ENCODE measurements at places on chromosomes 13 and 19.

DNA sequence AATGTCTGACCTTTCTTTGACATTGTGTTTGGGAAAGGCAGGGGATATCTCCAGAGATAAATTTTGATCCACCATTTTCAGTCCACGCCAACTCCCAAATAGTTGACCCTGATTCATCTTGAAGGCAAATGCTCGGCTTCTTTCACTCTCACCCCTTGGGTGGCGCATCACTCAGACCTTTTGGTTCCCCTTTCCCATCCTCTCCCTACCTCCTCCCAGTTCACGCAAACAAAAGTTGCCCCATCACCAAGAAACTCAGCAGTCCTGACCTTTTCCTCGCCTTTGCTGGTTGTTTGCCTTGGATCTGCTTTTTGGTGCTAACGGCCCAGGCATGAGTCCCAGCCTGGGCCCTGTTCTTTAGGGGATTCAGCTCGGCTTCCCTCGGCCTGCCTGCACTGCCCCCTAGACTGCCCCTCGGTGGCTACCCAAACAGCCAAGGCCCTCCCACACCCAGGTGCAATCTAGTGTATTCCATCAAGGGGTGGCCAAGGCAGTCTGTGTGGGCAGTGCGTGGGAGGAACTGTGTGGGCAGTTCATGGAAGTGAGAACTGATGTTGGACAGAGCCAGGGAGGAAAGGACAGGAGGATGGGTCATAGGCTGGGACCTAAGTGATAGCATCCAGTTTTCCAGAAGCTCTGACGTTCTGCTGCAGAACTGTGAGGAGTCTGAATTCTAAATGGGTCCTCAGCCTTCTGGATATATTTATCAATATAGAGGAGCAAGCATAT is 255.7 kb downstream of the DLEU7 start:
- no peak for DNase-seq

DNA sequence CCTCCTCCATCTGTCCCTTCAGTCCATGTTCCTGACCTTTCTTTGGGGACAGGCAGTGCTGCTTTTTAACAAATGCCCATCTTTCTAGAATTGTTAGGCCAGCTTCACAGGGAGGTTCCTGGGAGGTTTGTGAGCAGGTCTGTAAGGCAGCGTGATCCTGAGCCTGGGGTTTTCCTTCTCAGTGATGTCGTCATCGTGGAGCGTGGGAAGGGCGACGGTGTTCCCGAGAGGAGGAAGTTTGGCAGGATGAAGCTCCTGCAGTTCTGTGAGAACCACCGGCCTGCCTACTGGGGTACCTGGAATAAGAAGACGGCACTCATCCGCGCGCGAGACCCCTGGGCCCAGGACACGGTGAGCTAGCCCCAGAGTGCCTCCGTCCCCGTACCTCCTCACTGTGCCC is 26.8 kb downstream of the CHAF1A start:
- no peak for DNase-seq

DNA sequence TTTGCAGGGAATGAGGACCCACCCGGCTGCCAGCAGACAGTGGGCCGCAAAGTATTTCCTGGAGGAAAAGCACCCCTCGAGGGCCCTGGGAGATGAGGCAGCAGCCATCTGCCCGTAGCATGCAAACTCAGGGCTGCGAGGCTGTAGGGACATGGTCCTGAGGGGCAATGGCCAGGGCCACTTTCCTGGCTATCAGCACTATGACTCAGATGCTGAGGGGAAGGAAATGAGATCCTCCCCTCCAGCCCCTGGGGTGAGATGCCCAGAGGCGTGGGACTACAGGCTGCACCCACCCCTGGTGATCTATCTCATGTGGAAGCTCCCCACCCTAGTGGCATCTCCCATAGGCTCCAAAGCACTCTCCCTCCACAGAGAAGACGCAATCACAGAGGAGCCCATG is 80.1 kb downstream of the SLC7A1 start:
- no peak for DNase-seq

DNA sequence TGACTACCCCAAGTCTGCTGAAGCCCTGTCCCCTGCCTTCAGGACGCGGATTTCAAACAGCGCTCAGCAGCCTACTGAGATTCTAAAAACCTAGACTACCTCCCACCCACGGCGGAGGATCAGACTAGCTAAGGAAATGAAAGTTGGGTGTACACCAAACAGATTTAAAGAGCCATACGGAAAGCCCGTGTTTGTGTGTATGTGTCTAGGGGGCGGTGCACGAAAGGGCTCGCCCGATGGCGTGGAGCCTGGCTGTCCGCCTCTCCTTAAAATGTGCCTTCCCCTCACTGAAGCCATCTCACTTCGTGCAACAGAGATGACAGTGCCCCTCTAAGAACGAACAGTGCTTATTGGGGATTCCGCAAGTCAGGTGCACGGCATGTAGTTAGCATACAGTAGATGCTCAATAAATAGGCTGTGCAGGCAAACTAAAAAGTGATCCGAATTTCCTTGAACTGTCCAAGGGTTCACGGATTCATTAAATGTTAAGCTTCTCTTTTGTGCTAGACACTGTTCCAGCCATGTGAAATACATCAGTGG is 639 bp downstream of the LENG1 start:
- DNase-seq, result peak; percentile 24

- DNase-seq, result peak; percentile 27
Observed at GRCh38 chr13:31909864-31910551, 121.6 kb upstream of the FRY start.

- no peak for DNase-seq
Observed at GRCh38 chr13:49652355-49653305, 24.3 kb downstream of the ARL11 start.

DNA sequence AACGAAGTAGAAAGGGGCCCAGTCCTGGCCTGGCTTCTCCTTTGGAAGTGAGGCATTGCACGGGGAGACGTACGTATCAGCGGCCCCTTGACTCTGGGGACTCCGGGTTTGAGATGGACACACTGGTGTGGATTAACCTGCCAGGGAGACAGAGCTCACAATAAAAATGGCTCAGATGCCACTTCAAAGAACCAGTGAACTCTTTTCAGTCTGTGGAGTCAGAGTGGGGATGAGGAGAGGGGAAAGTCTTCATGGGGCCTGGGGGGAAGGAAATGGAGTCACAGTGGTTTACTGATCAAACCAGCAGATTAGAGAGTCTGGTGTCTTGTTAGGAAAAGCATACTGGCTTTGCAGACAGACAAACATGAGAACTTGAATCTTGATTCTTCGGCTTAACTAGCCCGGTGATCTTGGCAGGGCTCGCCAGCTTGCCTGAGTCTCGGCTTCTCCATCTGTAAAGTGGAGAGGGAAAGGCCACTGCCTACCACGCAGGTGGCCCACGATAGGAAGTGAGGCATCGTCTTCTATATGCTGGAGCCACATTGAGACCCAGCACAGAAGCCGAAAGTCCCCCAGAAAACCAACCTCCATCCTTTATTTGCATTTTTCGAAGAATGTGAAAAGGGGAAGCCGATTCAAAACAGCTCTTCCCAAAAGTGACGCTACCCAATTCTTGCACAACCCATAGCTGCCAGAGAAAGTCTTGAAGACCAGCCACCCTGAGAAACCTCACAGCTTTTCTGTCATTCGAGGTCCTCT is at the start of gene FFAR1:
Gene FFAR1 (plus strand): TSS at position 732 of the 759 bp plus-strand sequence. CDS start 3,650 bp downstream, outside the sequence.
- peak; percentile 37 for DNase-seq

GRCh38 chr13:101307181-101307701 is 109.1 kb downstream of the NALCN start:
- DNase-seq, result no peak

DNA sequence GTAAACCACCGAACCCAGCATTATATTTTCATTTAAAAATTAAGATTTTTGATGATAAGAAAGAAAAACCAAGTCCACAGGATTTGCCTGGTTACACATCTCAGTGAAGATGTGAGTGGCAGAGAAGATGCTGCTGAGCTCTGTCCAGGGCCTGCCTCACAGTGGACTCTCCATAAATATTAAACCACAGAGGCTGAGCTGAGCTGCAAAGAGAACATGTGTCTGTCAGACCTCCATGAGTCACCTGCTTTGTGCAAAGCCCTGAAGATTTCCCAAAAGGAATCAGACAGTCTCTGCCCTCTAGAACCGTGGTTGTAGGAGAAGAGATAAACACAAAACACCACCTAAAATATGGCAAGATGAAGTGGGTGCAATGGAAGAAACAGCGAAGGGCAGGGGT is 127.2 kb upstream of the TSC22D1 start:
- no peak for DNase-seq

GRCh38 chr19:15532779-15533521 is 24.6 kb downstream of the CYP4F22 start:
- no peak for DNase-seq

DNA sequence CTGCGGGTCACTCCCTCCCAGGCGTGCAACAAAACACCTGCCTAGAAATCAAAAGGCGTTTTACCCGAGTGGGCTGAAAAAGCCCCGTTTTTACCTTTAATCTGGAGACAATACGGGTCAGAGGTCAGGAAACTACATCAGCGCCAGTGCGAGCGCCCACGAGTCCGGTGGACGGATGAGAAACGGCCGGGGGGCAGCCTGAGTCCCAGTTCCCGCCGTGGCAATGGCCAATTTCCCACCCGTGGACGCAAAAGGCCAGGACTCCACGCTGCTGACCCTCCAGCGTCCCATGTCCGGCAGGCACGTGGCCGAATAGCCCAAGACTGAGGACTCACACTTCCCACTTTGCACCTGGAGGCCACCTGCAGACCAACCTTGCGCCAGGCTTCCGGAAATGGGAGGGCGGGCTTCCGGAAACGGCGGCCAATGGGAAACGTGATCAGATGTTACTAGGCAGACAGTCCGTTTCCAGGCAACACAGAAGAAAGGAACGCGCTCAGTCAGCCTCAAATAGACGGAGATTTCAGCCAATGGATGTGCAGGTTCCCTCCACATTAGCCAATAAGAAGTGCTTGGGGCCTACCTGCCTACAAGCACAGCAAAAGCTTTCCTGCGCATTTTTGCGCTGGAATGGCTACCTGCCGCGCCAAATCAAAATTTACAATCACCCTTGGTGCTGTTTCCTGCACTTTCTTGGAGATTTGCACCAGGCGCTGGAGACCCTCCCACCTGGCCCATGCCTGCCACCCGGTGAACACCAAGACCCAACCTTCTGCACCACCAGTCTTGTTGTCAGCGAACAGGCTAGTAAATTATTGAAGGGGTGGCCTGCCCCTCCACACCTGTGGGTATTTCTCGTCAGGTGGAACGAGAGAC is 47.4 kb downstream of the ZFP14 start:
- peak; percentile 70 for DNase-seq

- no peak for DNase-seq
Observed at GRCh38 chr13:90577726-90578125, 769.8 kb upstream of the MIR17HG start.

- no peak for DNase-seq
Observed at GRCh38 chr13:48066310-48066989, 28.5 kb downstream of the MED4 start.

DNA sequence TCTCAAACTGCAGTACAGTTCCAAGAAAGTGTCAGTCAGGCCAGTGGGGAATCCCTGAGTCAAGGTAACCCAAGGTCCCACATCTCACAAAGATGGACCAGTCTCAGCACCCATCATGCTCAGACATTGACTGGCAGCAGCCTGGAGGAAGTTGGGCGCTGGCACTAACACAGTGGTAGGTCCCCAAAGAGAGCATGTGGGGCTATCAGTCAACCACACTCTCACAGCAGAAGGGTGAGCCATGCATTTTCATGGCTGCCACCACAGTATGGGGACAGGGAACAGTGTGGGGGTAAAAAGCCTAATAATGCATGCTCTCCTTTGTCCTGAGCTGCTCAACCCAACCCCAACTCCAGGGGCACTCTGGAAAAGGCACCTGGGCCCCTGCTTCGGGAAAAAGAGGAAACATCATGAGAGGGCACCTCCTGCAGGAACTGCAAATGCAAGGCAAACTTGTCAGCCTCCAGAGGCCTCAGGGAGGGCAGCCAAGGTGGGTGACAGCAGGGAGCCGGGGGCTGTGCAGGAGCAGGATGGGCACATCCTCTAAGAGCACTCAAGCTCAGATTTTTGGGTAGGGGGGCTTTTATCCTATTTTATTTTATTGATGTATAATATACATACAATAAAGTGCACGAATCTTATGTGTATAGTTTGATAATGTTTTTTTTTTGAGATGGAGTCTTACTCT is 9.5 kb upstream of the PLEKHF1 start:
- no peak for DNase-seq

- DNase-seq, result no peak
Observed at GRCh38 chr19:15115080-15115479, 7.9 kb downstream of the SYDE1 start.

- no peak for DNase-seq
Observed at GRCh38 chr13:27470075-27470820, 19.9 kb upstream of the MTIF3 start.

Measured in naive thymus-derived CD8-positive, alpha-beta T cell (primary cell).